ENCODE measurements at places on chromosomes 4 and X. TPM values are rescaled to one million over a fixed set of nuclear protein-coding genes. Genes with fewer than 3 reads are reported as not detected.

CYLC1 gene
- not detected for total RNA-seq

USP17L26 gene
- total RNA-seq = not detected

GRCh38 chrX:46628460-46629371 lies 55.2 kb downstream of the CHST7 start:
- H3K36me3 ChIP-seq = peaks cover 34% of the 10 kb centered on the region
- H3K4me1 ChIP-seq = peaks cover 34% of the 10 kb centered on the region
- no peak for DNase-seq

DNA sequence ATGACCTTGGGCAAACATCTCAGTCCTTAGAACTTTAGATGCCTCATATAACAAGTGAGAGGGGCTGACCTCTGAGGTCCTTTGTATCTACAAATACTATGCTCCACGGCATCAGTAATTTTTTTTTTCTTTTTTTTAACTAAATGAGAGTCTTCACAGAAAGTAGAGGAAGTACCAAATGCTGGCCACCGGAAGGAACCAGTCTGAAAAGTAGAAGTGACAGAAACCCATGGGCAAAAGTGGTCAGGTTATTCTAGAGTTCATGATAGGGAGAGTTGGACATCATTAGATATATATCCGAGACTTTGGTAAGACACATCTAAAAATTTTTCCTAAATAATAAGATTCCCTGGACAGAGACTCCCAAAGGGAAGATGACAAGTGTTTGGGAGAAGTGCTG lies 53.7 kb downstream of the COQ2 start:
- peaks cover 57% of the 10 kb centered on the region for H3K4me1 ChIP-seq
- no peak overlapping the region for H3K27ac ChIP-seq
- peaks cover 11% of the 10 kb centered on the region for H3K27me3 ChIP-seq
- peaks cover 25% of the 10 kb centered on the region for H3K36me3 ChIP-seq
- DNase-seq = no peak
- H3K4me3 ChIP-seq = no peak overlapping the region

DNA sequence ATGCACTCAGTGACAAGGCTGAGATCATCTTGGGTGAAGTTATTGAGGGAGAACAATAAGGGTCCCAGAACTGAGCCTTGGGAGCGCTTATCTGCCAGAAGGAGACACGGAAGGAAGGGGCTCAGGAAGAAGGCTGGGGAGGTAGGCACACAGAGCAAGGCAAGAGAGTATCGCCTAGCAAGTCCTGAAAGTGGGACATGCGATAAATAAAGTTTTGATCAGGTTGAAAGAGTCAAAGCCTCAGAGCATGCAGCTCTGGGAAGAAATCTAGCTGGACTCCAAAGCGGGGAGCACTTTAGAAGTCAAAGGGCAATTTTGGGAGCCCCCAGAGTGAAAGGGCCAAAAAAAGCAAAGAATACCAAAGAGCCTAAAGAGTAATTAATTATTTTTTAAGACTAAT lies 17.7 kb upstream of the ANXA3 start:
- peaks cover 12% of the 10 kb centered on the region for H3K27me3 ChIP-seq
- H3K27ac ChIP-seq = no peak overlapping the region
- no peaks in the 10 kb centered on the region for H3K36me3 ChIP-seq

- H3K4me3 ChIP-seq = no peak overlapping the region
- H3K27ac ChIP-seq = no peak overlapping the region
- no peaks in the 10 kb centered on the region for H3K27me3 ChIP-seq
- peaks cover 2% of the 10 kb centered on the region for H3K36me3 ChIP-seq
Measured at GRCh38 chrX:148416142-148416541, 84.3 kb upstream of the AFF2 start.
